Renal pelvis (tissue), 12 donors: ENCODE measurements at places on chromosomes 7 and 10. TPM values are rescaled to one million over a fixed set of nuclear protein-coding genes. Genes with fewer than 3 reads are reported as not detected.

The PI4K2A gene
- polyA plus RNA-seq: 18.8 TPM

The GALNT17 gene
- polyA plus RNA-seq: 5.6 TPM

The ACSL5 gene
- polyA plus RNA-seq: 5.3 TPM

The GJD4 gene
- polyA plus RNA-seq: 0.21 TPM

The FAM237B gene
- polyA plus RNA-seq: 0.96 TPM

GRCh38 chr7:28389504-28390395, 22.6 kb upstream of the CREB5 start:
- DNase-seq: peak; percentile 76

DNA sequence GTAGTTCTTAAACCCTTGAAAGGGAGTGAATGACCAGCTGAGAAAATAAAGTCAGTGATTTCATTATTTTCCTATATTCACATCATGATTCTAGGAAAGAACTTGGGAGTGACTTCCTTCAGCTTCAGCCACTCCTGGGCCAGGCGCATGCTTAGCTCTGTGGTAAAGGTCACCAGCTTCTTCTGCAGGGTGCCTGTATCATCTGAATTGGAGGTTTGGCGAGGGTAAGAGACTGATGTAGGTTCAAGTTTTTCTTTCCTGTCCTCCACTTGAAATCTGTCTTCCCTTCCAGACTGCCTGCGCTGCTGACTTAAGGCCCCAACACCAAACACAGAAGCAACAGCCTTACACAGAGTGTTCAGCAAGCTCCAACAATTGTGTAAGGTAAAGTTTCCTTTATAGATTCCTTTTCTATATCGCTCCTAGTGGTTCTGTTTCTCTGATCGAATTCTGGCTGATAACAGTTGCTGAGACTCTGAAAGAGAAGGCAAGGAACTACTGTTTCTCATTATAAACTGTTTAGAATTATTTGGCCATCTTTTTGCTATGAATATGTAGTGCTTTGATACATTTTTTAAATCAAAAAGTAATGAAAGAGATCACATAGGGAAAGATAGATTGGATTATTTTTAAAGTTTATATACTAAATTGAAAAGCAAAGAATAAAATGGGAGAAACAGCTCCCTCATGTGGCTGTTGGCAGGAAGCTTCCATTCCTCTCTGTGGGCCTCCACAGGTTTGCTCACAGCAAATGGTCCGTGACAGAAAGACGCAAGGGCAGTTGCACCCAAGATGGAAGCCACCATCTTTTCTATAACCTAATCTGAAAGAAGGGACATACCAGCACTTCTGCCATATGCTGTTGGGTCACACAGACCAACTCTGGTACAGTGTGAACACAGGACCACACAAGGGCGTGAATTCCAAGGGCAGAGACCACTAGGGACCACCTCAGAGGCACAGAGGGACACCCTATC, 14.0 kb downstream of the GATAD1 start:
- DNase-seq: peak; percentile 33
